NCI-H345 (cell line): ENCODE measurements at places on chromosomes 5 and 9.

GRCh38 chr9:108474356-108474755 lies 381.4 kb downstream of the ACTL7B start:
- no peak for DNase-seq

DNA sequence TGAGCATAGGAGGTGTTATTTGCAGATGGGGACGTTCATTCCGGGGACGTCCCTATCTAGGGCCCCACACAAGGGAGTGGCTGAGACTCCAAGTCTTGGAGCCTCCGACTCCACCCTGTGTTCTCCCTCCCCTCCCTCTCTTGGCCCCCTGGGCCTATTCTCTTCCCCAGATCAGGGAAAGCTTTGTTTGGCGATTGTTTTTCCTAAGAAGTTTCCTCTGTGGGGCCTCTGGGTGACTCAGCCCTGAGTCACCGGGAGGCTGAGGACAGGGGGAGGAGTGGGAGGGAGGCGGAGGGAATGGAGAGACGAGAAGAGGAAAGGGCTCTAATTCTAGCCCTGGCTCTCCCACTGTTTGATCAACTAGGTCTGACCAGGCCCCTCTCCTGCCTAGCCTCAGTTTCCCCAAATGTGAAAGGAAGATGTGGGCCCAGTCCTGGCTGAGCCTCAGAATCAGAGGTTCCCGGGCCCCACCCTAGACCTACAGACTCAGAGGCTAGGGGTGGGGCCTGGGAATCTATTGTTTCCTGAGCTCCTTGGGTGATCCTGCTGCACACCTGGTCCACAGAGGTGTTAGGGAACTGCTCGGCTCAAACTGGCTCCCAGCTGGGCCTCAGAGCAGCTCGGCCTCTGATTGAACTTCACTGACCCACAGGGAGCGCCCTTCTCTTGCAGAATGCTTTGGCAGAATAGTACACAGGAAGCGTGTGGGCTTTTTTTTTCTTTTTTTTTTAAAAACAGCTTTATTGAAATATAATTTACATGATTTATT lies 19.2 kb downstream of the GSN start:
- DNase-seq, result peak; percentile 60

- peak; percentile 21 for DNase-seq
Measured at GRCh38 chr5:10301842-10302610, 5.7 kb downstream of the CMBL start.

DNA sequence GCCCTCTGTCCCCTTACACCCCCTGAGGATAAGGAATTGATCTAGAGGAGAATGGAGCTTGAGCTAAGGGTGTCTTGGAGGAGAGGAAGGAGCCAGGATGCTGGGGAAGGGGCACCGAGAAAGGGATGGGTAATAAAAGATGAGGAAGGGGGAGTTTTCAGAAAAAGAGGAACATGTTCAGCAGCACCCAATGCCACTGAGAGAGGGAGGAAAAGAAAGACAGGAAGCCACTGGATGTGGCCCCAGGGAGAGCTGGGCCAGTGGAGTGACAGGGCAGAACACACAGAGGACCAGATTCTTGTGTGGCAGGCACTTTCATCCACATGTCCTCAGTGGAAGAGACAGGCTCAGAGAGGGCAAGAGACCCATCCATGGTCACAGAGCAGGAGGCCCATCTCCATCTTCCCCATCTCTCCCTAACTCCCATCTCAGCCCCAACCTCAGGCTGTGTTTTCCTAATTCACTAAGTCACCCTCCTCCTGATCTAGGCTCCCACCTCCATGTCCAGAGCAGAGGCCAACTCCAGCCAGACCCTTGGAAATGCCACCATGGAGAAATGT lies 7.2 kb downstream of the PFN3 start:
- no peak for DNase-seq

DNA sequence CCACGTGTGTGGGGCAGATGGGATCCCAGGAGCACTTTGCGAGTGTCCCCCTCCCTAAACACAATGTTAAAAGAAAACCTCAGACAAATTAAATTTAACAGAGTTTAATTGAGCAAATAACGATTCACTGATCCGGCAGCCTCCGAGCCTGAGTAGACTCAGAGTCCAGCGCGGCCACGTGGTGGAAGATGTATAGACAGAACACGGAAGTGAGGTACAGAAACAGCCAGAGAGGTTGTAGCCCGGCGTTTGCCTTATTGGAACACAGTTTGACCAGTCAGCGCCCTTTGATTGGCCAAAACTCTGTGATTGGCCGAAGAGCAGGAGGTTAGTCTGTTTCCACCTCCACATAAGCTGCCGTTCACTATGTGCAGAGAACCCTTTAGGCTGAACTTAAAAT lies 363.0 kb upstream of the IRX2 start:
- no peak for DNase-seq

GRCh38 chr9:132001567-132001966 lies 78.1 kb downstream of the MED27 start:
- DNase-seq, result no peak

DNA sequence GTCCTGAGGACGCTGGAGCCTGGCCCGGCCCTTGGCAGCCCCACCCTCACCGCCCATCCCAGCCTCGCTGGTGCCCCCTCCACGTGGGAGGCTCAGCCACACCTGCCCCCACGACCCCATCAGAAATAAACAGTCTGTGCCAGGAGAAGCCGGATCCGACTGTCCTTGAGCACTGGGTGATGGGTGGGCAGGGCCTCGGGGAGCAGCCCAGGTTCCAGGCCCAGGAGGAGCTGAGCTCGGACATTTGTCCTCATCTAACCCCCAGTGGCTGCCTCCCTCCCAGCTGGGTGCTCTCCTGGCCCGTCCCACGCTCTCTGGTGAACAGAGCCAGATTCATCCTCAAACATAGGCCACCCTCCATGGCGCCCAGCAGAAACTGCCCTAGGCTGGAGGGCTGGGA lies 4.6 kb upstream of the PTGDS start:
- no peak for DNase-seq

DNA sequence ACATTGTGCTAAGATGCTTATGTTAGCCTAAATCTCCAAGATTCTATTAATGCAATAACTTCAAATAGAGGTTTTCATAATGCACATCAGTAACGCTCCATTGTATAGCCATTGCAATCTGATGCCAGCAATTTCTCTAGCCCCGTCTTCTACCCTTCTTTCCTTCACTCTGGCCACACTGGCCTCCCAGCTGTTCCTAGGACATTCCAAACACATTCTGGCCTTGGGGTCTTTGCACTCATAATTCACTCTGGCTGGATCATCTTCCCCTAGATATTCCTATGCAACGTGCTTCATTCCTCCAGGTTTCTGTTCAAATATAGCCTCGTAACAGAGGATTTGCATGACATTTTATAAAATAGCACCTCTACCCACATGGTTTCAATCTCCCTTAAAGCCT lies 23.3 kb downstream of the FAM81B start:
- DNase-seq, result no peak

GRCh38 chr5:93008502-93009207 lies 572.4 kb downstream of the NR2F1-AS1 start:
- no peak for DNase-seq

DNA sequence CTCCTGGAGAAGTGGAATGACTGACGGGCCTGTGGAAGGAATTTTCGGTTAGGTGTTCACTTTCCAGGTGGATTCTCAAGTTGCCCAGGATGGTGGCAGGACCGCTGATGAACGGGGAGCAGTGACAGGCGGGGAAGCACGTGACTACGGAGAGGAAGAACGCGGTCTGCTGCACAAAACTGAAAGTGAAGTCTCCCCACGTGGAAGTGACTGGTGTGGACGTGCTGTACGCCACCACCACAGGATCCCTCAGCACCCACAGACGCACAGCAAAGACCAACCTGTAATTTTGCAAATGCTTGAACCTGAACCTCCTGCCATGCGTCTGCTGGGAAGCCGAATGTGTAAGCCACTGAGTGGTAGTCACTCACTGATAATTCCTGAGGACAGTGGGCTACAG lies 51.4 kb downstream of the RNF130 start:
- DNase-seq, result no peak

DNA sequence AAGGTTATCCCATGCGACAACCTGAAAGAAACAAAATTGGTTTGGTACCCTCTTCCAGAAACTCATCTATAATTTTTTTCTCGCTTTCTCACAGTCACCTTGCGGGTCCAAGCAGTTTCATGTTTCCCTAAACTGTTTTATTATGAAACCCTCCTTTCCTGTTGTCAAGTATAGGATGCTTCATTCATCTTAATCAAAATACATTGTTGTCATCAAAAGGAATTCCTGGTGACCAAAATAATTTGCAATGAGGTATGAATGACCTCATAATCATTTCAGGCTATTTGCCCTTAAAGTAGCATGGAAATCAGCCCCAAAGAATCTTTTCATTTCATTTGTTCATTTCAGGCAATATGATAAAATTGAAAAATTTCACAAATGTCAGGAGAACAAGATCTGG lies 503.0 kb downstream of the SPATA31D1 start:
- no peak for DNase-seq

GRCh38 chr9:27533311-27533710 lies 3.7 kb upstream of the MOB3B start:
- DNase-seq, result no peak

DNA sequence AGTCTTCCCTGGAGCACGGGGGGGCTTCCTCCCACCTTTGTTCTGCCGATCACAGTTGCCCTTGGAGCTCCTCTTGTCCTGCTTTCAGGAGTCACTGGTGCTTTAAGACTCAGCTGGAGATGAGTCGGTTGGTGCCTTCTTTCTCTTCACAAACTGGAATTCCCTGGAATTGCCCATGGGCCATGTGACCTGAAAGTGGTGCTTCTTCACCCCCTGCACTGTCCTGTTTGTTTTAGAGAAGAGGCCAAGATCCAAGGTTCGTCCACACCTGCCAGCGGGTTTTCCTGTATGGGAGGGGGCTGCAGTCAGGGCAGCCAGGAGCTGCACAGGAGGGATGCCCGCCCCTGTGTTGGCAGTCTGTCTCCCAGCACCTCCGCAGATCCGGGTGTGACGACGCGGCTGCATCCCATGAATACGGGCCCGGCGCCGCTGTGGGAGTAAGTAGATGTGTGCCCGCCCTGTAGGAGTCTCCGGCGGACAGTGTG lies 9.5 kb upstream of the MRPS2 start:
- no peak for DNase-seq

DNA sequence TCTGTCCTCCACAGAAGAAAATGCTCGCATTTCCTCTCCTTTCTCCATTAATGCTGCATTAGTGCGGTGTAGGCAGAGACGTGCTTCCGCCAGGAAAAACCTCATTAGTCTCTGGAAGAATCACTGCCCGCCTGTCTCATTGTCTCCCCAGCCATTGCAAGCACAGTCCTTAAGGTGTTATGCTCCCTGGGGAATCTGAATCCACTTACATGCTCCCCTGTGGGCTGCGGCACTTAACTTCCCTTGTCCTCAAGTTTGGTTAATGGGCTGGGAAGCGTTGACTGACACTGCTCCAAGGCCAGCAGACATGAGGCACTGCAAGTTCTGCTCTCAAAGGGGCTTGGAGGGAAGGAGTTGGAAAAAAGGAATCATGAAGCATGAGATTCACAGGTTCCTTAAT lies 41.6 kb downstream of the TARS1 start:
- no peak for DNase-seq

- DNase-seq, result no peak
Measured at GRCh38 chr5:37197340-37198050, 51.7 kb downstream of the CPLANE1 start.

GRCh38 chr5:145068721-145069120 lies 766.4 kb downstream of the PRELID2 start:
- DNase-seq, result no peak

DNA sequence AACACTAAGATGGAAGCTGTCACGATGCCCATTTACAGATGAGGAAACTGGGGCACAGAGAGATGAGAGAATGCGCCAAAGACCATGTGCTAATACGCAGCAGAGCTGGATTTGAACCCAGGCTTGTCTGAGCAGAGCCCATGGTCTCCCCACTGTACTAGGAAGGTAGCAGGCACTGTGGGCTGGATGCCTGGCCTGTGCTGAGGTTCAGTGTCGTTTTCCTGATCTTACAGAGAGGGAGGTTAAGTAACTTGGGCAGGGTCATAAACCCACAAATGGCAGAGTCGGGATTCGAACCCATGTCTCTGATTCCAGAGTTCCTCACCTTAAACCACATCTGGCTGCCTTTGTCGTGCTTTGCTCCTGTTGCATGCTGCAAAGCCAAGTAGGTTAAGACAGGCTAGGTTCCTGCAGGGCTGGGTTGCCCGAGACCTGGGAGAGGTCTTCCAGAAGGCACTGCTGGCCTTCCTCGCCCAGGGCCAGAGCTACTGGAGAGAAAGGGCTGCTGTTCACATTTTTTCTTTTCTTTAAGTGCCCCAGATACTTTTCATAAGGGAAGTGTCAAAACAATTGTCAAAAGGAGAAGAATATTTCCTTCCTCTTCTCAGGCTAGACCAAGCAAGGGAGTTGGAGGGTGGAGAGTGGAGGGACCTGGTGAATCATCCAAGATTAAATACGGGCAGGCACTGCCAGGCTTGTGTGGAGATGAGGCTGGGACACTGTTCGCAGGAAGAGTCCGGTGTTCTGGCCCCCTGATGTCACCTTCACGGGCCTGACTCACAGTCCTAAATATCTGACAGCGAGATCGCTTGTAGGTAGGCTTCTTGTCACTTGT lies 3.2 kb downstream of the NEK6 start:
- no peak for DNase-seq

DNA sequence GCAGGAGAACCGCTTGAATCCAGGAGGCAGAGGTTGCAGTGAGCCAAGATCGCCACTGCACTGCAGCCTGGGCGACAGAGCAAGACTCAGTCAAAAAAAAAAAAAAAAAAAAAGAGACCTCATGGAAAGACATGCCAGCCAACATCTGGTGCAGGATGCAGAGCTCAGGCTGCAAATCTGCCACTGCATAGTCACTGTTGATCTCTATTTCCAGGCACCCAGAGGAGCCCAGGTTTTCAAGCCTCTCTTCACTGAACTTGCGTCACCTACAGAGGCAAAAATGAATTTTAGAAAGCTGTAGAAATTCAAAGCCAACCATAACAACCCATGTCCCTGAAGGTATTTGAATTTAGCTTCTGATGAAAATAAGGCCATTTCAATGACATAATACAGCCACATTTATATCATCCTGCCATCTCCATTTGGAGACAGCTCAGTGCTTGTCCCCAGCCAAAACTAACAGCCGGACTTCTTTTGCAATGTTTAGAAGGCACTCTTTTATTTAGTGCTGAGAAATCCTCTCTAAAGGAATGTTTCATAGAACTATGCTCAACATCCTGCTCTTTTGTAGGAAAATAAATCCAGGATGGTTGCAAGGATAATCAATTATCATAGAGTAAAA lies 113.3 kb downstream of the SNX18 start:
- no peak for DNase-seq

- no peak for DNase-seq
Measured at GRCh38 chr5:115330830-115331229, 34.4 kb upstream of the CCDC112 start.

- peak; percentile 93 for DNase-seq
Measured at GRCh38 chr9:126357074-126357473, 30.4 kb downstream of the MVB12B start.

DNA sequence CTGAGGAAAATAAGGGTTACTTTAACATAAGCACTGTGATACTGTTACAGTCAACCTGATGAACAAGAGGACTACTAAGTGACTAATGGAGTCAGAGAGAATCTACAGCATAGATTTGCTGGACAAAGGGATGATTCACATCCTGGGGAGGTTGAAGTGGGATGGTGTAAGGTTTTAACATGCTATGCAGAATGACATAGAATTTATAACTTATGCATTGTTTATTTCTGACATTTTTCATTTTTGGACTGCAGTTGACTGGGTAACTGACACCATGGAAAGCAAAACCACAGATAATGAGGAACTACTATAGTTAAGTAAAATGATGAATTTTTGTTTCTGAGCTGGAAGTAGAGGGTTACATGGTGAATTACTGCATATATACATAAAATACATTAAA lies 389.2 kb downstream of the MAT2B start:
- DNase-seq, result no peak
